ENCODE measurements at places on chromosomes 6 and 20. TPM values are rescaled to one million over a fixed set of nuclear protein-coding genes. Genes with fewer than 3 reads are reported as not detected.
A peak's percentile ranks its signal among the peaks of the same experiment; 100 is the strongest.

Gene SLC35F1
- total RNA-seq = not detected

Gene LINC00237
- total RNA-seq = not detected

Gene CCNC
- total RNA-seq = 104 TPM

Gene HLA-DPA1
- not detected for total RNA-seq

Gene CAGE1
- 0.04 TPM for total RNA-seq

GRCh38 chr6:35739645-35740524 is 3.1 kb downstream of the ARMC12 start:
- DNase-seq = no peak

GRCh38 chr20:15461938-15462337 is 1111.3 kb downstream of the KIF16B start:
- DNase-seq = no peak

- no peak for DNase-seq
Observed at GRCh38 chr6:38805127-38805655, 90.1 kb downstream of the DNAH8 start.

DNA sequence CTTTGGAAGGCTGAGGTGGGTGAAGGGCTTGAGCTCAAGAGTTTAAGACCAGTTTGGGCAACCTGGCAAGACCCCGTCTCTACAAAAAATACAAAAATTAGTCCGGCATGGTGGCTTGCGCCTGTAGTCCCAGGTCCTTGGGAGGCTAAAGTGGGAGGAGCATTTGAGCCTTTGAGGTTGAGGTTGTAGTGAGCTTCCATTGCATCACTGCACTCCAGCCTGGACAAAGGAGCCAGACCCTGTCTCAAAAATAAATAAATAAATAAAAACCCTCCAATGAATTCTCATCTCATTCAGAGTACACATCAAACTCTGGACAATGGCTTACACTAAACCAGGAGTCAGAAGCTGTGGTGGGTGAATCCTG is 31.8 kb downstream of the B4GALT5 start:
- DNase-seq = no peak

GRCh38 chr6:36556281-36556680 is 9.0 kb upstream of the STK38 start:
- DNase-seq = no peak

Gene PROCR
- total RNA-seq = 561 TPM

GRCh38 chr20:43569282-43569681 is 10.5 kb downstream of the SGK2 start:
- DNase-seq = no peak

DNA sequence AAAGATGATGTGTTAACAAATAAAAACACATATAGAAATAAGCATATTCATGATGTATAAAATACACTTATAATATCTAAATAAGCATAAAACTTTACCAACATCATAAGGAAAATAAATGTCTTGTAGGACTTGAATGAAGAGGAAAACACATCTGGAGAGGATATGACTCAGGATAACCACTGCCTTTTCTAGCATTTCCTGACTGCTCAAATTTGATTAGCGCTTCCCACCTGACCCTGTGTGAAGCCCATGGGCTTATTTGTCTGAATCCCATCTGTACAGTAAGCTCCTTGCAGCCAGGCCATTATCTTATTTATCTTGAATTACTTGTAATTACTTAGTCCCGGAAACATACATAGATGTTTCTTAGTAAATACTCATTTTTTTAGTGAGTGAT is 608.6 kb downstream of the COL12A1 start:
- DNase-seq = peak; percentile 13

DNA sequence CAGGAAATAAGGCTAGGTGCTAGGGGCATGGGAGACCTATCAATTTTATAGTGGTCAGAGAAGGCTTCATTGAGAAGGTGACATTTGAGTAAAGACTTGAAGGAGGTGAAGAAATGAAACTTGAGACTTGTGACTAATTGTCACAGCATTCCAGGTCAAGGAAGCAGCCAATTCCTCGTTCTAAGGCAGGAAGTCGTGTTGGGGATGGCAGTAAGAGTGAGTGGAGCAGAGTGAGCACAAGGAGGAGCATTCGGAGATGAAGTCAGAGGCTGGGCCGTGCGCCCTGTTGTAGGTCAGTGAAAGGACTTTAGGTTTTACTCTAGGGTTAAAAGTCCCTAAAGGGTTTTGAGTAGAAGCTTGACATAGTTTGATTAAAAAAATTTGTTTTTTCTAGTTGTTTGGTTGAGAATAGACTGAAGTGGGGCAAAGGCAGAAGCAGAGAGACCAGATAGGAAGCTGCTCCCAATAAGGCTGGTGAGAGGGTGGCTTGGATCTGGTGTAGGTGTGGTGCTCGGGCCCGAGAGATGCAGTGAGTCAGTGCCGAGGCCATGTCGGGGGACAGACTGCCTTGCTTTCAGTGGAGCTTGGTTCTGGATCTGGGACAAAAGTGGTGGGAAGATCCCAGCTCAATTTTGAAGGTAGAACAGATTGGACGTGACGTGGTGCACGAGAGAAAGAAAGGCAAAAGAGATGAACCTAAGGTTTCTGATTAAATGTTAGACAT is 2.6 kb upstream of the RSPH3 start:
- no peak for DNase-seq

GRCh38 chr6:66344796-66345195 is 637.8 kb upstream of the EYS start:
- no peak for DNase-seq

Gene NHSL1
- 15.4 TPM for total RNA-seq

Gene IYD
- total RNA-seq = 0.07 TPM

Gene CNR1
- total RNA-seq = not detected

GRCh38 chr6:148799647-148800046 is 52.8 kb downstream of the UST start:
- no peak for DNase-seq

Gene CPNE5
- 6.9 TPM for total RNA-seq

- no peak for DNase-seq
Observed at GRCh38 chr20:46739431-46740213, 30.2 kb downstream of the SLC2A10 start.

Gene GPSM3
- total RNA-seq = 7.1 TPM

DNA sequence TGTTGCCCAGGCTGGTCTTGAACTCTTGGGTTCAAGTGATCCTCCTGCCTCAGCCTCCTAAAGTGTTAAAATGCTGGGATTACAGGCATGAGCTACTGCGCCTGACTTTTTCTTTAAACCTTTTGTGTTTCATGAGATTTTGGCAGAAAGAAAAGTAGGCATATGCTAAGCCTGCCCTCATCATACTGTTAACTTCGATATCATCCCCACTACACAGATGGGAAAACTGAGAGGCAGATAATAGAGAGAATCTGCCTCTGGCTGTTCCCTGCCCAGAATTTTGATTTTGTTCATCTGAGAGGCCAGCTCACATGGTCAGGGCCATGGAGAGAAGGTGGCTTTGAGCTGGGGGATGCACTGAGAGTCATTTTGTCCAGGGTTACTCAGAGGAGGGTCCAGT is 7.5 kb downstream of the PABPC1L start:
- no peak for DNase-seq

Gene MDFI
- total RNA-seq = 26.8 TPM
